Choroid plexus epithelial cell (primary cell): ENCODE measurements at places on chromosomes 1 and 21.

DNA sequence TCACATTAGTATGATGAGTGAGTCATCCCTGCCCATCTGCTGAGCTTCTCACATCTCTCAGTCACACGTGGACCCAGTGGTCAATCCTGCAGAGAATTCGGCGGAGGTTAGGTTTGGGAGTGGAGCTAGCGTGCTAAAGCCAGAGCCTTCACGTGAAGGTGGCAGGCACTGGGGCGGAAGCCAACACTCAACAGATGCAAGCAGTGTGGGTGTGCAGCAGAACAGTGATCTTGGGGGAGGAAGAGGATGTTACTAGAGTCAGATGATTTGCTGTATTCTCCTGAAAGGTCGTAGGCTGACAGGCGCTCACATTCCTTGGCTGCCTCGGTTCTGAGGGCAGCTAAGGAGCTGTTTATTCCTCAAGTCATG, 6.7 kb downstream of the C1orf115 start:
- DNase-seq: peak; percentile 26

DNA sequence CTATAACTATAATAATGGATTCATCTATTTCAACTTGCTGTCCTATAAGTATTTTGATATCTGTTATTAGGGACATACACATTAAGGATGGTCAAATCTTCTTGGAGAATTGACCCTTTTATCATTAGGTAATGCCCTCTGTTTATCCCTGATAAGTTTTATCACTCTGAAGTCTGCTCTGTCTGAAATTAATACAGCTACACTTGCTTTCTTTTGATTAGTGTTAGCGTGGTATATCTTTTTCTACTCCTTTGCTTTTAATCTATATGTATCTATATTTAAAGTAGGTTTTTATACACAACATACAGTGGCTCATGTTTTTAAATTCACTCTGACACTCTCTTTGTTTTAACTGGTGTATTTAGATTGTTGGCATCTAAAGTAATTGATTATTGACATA, 69.9 kb upstream of the EXO1 start:
- no peak for DNase-seq

DNA sequence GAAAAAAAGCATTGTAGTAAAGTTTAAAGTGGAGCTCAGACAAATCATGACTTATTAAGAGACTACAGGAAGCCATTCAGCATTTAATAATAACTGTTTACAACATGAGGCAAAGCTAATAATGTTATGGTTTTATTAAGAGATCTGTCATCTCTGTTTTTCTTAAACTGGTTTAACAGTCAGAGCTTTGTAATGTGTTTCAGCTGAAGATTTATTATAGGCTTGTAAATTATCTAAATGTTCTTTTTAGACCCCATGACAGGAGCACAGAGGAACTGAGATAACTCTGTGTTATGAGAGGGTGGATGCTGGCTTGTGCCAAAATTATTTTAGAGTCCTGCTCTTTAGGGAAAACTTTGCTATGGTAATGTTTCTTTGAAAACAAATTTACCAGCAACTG, 38.0 kb upstream of the RWDD3 start:
- no peak for DNase-seq

- DNase-seq: no peak
These were observed 5.8 kb downstream of the KCNJ10 start for GRCh38 chr1:160064164-160064563.

- peak; percentile 35 for DNase-seq
These were observed 124.8 kb upstream of the LMO4 start for GRCh38 chr1:87203904-87204303.
